GM23248 (cell line): ENCODE measurements at places on chromosomes 5 and 9. TPM values are rescaled to one million over a fixed set of nuclear protein-coding genes. Genes with fewer than 3 reads are reported as not detected.

- H3K36me3 ChIP-seq = peaks cover 20% of the 10 kb centered on the region
- H3K27ac ChIP-seq = no peak overlapping the region
- DNase-seq = no peak
- no peak overlapping the region for H3K4me3 ChIP-seq
Observed at GRCh38 chr9:33049680-33050361, 24.7 kb downstream of the DNAJA1 start.

GRCh38 chr5:83551821-83552220, 80.3 kb downstream of the VCAN start:
- peaks cover 31% of the 10 kb centered on the region; the same call in 1 of the 2 replicates for H3K36me3 ChIP-seq
- peaks cover 67% of the 10 kb centered on the region for H3K4me1 ChIP-seq
- H3K4me3 ChIP-seq = no peak overlapping the region
- peak overlapping the region; percentile 82 for H3K27ac ChIP-seq
- no peaks in the 10 kb centered on the region for H3K27me3 ChIP-seq

GRCh38 chr5:153584126-153584959, 93.9 kb downstream of the GRIA1 start:
- no peak overlapping the region for H3K4me3 ChIP-seq
- H3K27ac ChIP-seq = no peak overlapping the region
- peaks cover 6% of the 10 kb centered on the region; the same call in 1 of the 2 replicates for H3K4me1 ChIP-seq

- H3K27me3 ChIP-seq = peaks cover 5% of the 10 kb centered on the region; the same call in 1 of the 2 replicates
- no peak for DNase-seq
- H3K36me3 ChIP-seq = no peaks in the 10 kb centered on the region
- H3K27ac ChIP-seq = no peak overlapping the region
- H3K4me3 ChIP-seq = no peak overlapping the region
- no peaks in the 10 kb centered on the region for H3K4me1 ChIP-seq
Observed at GRCh38 chr5:57033503-57033902, 81.6 kb upstream of the MIER3 start.

The FRMD3 gene
- 0.13 and 0.32 TPM in 2 replicates for total RNA-seq

GRCh38 chr9:131583836-131584555, 38.7 kb downstream of the PRRT1B start:
- no peak for DNase-seq
- no peaks in the 10 kb centered on the region for H3K4me1 ChIP-seq
- no peaks in the 10 kb centered on the region for H3K36me3 ChIP-seq
- no peak overlapping the region for H3K4me3 ChIP-seq
